Panc1 (cell line): ENCODE measurements at places on chromosomes 7 and 10.
A peak's percentile ranks its signal among the peaks of the same experiment; 100 is the strongest.

DNA sequence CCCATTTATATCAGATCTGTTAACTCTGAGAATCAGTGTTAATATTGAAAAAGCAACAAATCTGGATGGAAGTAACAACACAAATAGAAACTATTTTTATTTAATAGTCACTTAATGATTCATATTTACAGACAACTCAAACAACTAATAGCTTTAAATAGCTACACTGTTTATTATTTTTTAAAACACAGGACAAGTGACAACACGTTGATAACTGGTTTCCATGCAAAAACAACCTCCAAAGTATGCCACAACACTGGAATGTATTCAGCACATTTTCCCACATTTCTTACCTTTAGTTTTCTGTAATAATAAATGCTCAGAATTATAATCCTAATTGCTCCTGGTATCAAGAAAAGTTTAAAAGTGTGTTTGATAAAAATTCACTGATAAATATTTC lies 4.0 kb downstream of the SNX13 start:
- H3K4me1 ChIP-seq: peaks cover 14% of the 10 kb centered on the region
- no peak overlapping the region for H3K27ac ChIP-seq
- H3K4me3 ChIP-seq: no peak overlapping the region

- no peak for DNase-seq
- H3K27ac ChIP-seq: peak overlapping the region; percentile 53
- no peaks in the 10 kb centered on the region for H3K27me3 ChIP-seq
- no peak overlapping the region for H3K4me3 ChIP-seq
- H3K4me1 ChIP-seq: peaks cover 27% of the 10 kb centered on the region
Measured at GRCh38 chr7:47689558-47689957, 107.6 kb upstream of the TNS3 start.

GRCh38 chr7:107253599-107253998 lies 84.8 kb downstream of the HBP1 start:
- H3K36me3 ChIP-seq: no peaks in the 10 kb centered on the region
- no peaks in the 10 kb centered on the region for H3K4me1 ChIP-seq
- H3K4me3 ChIP-seq: no peak overlapping the region
- H3K27ac ChIP-seq: no peak overlapping the region

DNA sequence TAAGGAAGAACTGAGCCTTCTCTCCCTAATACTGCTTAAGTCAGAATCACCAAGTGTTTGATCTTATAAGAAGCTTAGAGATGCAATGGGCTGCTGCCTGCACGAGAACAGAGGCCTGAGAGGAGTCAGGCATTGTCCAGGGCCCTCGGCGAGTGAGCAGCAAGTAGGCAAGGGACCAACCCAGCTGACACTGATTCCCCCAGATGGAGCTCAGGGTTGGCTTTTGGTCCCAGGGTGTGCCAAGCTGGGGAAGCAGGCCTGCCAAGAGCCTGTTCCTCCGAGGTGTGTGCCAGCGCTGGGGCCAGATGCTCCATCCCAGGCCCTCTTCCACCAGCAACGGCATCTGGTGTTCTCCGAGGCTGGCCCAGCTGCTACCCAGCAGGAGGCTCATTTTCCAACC lies 222.0 kb upstream of the ZMIZ1 start:
- no peaks in the 10 kb centered on the region for H3K4me1 ChIP-seq
- no peak for DNase-seq
- H3K4me3 ChIP-seq: no peak overlapping the region

DNA sequence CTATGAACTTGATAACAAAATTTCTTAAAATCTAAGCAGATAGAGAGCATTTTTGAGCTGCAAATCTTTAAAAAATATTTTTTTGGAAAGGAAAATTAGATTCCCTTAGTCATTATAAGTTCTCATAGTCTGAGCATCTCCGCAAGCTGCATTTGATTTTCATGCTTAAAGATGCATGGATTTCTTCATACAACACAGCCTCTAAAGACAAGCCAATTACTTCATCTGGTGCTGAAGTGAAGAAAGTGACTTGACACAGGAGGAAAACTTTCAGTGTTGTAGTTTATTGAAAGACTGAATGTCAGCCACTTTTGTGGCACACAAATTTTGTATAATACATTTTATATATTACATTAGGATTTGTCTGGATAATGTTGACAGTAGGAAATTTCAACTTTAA lies 22.5 kb downstream of the SEMA3D start:
- no peaks in the 10 kb centered on the region for H3K4me1 ChIP-seq
- no peaks in the 10 kb centered on the region for H3K36me3 ChIP-seq
- no peaks in the 10 kb centered on the region for H3K27me3 ChIP-seq
- no peak for DNase-seq
- no peak overlapping the region for H3K27ac ChIP-seq
- no peak overlapping the region for H3K4me3 ChIP-seq

GRCh38 chr10:67841737-67842136 lies 3.7 kb upstream of the DNAJC12 start:
- DNase-seq: no peak
- no peaks in the 10 kb centered on the region for H3K27me3 ChIP-seq
- H3K4me1 ChIP-seq: no peaks in the 10 kb centered on the region
- no peak overlapping the region for H3K27ac ChIP-seq
- no peak overlapping the region for H3K4me3 ChIP-seq

DNA sequence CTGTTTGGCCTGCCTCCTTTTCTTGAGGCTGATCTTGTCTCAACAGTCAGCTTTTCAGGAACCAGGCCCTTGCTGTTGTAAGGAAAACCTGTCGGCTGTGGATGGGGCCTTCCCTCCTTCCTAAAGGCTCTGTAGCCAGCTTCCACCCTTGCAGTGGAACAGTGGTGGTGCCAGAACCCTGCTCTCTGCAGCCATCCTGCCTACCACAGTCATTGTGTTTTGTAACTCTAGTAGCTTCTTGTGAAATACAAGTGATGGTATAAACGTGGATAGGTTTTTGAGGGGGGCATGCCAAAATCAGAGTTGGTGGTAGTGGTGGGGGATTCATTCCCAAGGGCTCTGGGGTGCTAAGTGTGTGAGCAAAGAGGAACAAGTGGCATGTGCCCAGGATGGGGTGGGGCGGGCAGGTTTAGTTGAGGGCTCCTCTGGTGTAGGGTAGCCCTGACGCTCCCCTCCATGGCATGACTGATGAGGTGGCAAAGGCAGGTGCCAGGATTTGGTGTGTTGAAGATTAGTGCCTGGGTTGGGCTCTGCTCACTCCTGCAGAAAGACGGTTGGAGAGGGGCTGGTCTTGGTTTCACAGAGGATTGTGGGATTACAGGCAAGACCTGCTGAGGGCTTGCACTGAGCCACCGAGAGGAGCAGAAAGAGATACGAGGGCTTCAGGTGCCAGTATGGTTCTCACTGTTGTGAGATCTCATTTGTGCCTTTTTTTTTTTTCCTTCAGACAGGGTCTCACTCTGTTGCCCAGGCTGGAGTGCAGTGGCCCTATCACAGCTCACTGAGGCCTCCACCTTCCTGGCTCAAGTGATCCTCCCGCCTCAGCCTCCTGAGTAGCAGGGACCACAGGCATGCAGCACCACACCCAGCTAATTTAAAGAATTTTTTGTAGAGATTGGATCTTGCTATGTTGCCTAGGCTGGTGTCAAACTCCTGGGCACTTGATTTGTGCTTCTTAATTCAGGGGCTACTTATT lies 7.4 kb downstream of the TSPAN14 start:
- H3K4me3 ChIP-seq: no peak overlapping the region
- no peak for DNase-seq
- no peaks in the 10 kb centered on the region for H3K36me3 ChIP-seq
- peaks cover 31% of the 10 kb centered on the region for H3K4me1 ChIP-seq
- no peaks in the 10 kb centered on the region for H3K27me3 ChIP-seq

DNA sequence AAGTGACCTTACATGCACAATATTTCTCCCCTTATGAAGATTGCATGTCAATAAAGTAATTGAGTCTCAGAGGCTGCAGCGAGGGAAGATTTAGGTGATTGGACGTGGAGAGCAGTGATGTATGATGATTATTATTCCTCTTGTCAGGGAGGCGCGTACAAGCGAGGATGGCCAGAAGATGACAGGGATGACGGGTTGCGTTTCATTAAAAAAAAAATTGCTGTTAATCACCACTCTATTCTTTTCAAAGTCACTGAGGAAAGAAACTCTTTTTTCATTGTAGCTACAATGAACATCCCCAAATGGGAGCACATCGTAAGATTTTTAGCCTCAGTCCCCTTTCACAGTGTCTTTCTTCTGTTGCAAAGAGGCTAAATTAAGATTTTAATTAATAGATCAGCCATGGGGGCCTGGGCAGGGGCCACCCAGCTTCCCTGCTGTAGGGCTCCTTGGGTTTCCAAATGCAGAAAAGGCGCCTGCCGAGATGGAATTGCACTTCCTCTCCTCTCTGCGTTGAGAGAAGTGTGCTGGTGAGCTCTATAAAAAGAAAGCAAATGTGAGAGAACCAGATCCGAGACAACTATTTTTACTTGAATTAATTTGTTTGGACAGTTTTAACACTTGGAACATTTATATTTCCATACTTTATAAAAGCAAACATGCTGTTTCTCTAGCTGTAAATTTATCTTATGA lies 998.1 kb downstream of the LRMDA start:
- no peak for DNase-seq
- no peaks in the 10 kb centered on the region for H3K36me3 ChIP-seq
- no peak overlapping the region for H3K4me3 ChIP-seq
- H3K27me3 ChIP-seq: no peaks in the 10 kb centered on the region
- no peaks in the 10 kb centered on the region for H3K4me1 ChIP-seq
- no peak overlapping the region for H3K27ac ChIP-seq

DNA sequence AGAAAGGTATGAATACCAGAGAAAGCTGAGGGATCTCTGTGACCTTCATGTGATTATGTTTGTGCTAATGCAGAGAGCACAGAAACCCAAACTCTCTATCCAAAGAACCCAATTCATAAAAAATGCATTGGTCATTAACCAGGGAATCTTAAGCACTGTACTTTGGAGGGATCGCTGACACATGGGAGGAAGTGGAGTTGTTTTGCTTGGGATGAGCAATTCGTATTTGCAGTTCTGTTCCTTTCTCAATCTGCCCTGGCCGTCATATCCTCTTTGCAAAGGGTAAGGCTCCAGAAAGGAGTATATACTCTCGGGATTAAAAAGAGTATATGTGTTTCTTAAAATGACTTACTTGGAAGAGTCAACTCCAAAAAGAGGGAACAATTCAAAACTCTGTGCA lies 221.3 kb downstream of the POU6F2 start:
- no peak overlapping the region for H3K4me3 ChIP-seq
- DNase-seq: no peak
- H3K4me1 ChIP-seq: no peaks in the 10 kb centered on the region
- H3K36me3 ChIP-seq: no peaks in the 10 kb centered on the region
- no peak overlapping the region for H3K27ac ChIP-seq

- H3K4me3 ChIP-seq: no peak overlapping the region
- no peak overlapping the region for H3K27ac ChIP-seq
- H3K4me1 ChIP-seq: no peaks in the 10 kb centered on the region
- DNase-seq: no peak
- no peaks in the 10 kb centered on the region for H3K27me3 ChIP-seq
- no peaks in the 10 kb centered on the region for H3K36me3 ChIP-seq
Measured at GRCh38 chr7:15178065-15178464, 275.5 kb upstream of the DGKB start.

DNA sequence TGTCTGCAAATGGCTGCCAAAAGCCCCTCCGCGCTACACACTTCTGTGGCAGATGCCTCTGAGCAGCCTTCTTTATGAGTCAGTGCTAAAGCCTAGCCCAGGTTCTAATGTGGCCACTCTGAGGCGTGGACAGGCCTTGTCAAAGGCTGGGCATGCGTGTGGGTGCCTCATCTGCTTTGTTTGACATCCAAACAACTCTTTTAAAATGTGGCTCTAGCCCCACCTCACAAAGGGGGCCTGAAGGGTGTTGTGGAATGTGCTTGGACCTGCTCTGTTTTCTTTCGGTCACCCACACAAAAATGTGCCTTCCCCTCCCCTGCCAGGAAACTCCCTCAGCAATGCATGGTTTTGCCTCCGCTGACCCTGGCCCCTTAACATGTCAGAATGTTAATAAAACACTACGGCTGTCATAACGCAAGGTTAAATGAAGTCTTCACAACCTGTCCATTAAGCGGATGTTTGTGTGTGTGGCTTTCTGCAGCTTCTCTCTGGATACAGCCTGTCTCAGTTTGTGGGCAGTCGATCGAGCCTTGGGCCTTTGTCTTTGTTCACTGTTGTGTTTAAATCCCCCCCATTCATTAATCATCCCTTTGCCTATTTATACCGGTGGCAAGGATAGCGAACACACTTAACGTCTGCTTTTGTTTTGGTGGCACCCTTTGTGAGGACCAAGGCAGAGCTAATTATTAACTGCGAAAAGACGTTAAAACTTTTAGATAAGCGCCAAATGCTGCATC lies 718.9 kb downstream of the LRMDA start:
- no peak for DNase-seq
- no peaks in the 10 kb centered on the region for H3K4me1 ChIP-seq
- no peak overlapping the region for H3K4me3 ChIP-seq
- H3K36me3 ChIP-seq: no peaks in the 10 kb centered on the region
- no peak overlapping the region for H3K27ac ChIP-seq

GRCh38 chr7:26065652-26066051 lies 86.3 kb upstream of the NFE2L3 start:
- no peak overlapping the region for H3K27ac ChIP-seq
- peaks cover 3% of the 10 kb centered on the region; the same call in 1 of the 2 replicates for H3K4me1 ChIP-seq
- H3K27me3 ChIP-seq: peaks cover 16% of the 10 kb centered on the region
- no peaks in the 10 kb centered on the region for H3K36me3 ChIP-seq

DNA sequence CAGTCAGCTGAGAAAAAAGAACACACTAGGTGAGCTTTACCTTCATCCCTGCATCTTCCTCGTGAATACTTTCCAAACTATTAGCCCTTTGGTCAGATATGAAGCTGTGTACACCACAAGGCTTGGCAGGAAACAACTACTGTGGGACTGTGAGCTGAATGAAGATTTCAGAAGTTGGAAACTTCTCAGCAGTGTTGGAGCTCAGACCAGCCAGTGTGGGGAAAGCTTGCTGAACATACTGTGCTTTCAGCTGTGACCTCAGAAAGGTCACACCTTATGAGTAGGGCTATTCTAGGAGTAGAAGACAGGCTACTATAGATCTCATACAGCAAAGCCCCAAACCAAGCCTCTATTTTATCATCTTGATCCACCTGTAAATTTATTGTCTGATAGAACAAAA lies 123.6 kb downstream of the EXOC4 start:
- H3K27me3 ChIP-seq: no peaks in the 10 kb centered on the region
- H3K4me1 ChIP-seq: no peaks in the 10 kb centered on the region
- H3K36me3 ChIP-seq: no peaks in the 10 kb centered on the region
- H3K4me3 ChIP-seq: no peak overlapping the region
- H3K27ac ChIP-seq: no peak overlapping the region

GRCh38 chr7:84092207-84092606 lies 102.4 kb downstream of the SEMA3A start:
- H3K4me1 ChIP-seq: peaks cover 11% of the 10 kb centered on the region; the same call in 1 of the 2 replicates
- no peaks in the 10 kb centered on the region for H3K36me3 ChIP-seq
- no peak overlapping the region for H3K4me3 ChIP-seq
- H3K27me3 ChIP-seq: no peaks in the 10 kb centered on the region
- peak overlapping the region; percentile 66 for H3K27ac ChIP-seq
- no peak for DNase-seq

DNA sequence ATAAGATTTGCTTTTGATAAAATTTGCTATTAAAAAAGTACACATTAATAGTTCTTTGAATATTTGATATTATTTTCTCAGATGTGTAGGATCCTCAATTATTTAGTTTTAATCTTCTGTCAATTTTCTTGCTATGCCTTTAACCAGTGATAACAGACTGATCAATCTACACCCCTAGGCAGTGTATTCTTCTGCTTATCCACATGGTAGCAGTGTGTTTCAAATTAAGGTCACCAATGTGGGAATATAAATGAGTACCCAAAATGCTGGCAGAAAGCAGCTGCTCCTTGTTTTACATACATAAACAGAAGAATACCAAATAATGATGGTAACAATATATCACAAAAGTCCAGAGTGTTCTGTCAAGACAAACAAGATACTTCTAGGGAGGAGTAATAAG lies 87.0 kb downstream of the SKAP2 start:
- H3K4me3 ChIP-seq: no peak overlapping the region
- H3K36me3 ChIP-seq: no peaks in the 10 kb centered on the region
- H3K27me3 ChIP-seq: no peaks in the 10 kb centered on the region
- H3K4me1 ChIP-seq: no peaks in the 10 kb centered on the region
- no peak overlapping the region for H3K27ac ChIP-seq
